ENCODE measurements at places on chromosomes 1 and 21. TPM values are rescaled to one million over a fixed set of nuclear protein-coding genes. Genes with fewer than 3 reads are reported as not detected.
A peak's percentile ranks its signal among the peaks of the same experiment; 100 is the strongest.

DNA sequence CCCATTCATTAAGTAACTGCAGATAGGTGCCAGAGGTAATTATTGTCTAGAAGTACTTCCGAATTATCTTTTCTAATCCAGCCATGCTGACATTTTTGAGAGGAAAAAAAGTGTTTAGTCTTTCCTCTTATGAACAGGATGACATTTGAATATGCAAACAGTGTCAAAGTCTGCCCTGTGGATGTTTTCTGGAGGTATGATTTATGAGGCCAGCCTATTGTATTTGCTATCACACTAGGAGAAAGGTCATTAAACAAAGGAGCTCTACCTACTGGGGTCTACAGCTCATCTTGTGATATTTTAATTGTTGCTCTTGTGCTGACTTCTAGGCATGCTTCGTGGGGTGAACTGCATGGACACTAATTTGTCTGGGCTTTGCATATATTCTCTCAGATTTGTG lies 559.7 kb upstream of the CAMK1G start:
- no peak for DNase-seq

Gene GJA8
- not detected for total RNA-seq

- DNase-seq: no peak
Measured at GRCh38 chr1:178371933-178372388, 124.8 kb downstream of the CLEC20A start.

DNA sequence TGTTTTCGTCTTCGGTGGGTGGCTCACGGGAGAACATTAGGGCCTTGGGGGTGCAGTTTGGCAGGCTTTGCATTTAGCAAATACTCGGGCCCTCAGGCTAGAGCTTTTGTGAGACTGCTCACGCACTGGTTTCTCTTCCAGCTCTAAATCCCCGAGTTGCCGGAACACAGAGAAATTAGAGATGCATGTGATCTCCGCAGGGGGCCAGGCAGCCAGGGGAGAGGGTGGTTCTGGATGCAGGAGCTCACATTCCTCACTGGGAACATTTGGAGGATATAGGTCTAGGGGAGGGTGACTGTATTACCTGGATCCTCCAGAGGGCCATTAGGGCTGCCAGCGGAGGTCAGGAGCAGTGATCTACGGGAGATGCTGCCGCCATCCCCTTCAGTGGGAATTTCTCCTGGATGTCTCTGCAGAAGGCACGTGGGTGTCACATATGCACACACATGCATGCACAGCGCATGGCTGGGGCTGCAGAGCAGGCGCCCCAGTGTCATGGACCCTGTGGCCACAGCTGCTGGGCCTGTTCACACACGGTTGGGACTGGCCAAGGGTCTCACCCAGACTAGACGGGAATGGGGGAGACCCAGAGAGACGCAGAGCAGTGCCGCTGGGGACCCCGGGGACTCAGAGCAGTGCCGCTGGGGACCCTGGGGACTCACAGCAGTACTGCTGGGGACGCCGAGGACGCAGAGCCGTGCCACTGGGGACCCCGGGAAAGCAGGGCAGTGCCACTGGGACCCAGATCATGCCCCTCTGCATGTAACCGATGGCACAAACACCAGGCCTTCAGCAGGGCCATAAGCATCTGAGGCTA lies 258.7 kb downstream of the CAMTA1 start:
- DNase-seq: no peak

GRCh38 chr1:154219541-154219940 lies 1.2 kb upstream of the UBAP2L start:
- DNase-seq: peak; percentile 31

Gene CASQ2
- 0.22 TPM for total RNA-seq

Gene AGO3
- total RNA-seq: 16.7 TPM

Gene VHLL
- not detected for total RNA-seq

- DNase-seq: peak; percentile 44
Measured at GRCh38 chr1:23980728-23981070, 572 bp upstream of the SRSF10 start.

GRCh38 chr1:4734219-4734618 lies 79.8 kb downstream of the AJAP1 start:
- no peak for DNase-seq

DNA sequence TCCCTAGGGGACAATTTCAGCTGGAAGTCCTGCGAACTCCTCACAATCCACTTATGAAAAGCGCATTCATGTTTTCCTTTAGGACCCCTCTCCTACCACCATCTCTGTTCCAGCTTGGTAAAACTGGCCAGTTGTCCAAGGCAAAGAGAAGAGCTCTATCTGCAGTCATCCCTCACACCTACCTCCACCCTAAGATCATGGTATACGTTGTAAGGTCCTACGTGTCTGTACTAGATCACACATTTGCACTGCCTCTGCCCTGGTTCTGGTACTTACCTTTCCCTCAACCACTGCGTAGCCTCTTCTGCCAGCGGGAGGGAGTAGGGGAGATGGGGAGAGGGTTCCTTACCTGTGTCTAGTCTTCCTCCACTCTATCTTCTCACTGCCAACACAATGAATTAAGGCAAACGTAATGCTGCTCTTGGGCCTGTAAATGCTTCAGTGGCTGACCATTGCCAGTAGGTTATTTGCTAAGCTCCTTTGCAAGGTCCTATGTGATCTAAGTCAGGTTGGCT lies 739 bp upstream of the NUP133 start:
- no peak for DNase-seq

DNA sequence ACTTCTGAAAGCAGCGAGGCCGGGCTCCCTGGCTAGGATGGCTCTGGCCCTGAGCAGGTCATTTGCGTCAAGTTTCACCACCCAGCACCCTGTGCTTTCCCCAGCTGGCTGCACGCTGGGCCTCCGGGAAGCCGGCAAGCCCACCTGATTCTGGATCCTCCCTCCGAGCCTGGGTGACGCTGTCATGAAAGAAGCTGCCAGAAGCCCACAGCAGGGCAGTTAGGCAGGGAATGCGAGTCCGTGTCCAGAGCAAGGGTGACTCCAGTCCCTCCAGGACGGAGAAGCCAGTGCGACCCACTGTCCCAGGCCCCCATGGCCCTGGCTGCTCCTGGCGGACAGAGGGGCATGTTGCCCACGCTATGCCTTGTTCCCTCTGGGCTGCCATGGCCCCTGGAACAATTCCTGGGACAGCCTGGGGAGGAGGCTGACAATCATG lies 44.4 kb upstream of the PCBP3 start:
- no peak for DNase-seq

DNA sequence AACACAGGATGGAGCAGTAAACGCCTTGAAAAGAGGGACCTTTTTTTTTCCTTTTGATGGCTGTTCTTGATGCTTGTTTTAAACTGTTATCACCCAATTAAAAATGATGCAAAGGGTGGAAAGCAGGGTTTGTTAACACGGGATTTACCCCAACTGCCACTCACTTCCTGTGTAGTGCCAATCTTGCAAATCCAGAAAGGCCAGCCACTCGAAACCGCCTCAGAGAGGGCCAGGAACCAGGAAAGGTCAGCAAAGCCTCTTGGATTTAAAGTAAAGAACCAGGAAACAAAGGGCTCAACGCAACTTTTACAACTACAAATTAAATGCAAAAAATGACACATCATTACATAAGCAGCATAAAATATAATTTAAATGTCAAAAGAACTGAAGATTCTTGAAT lies 347.4 kb downstream of the PDE4B start:
- peak; percentile 72 for DNase-seq

Gene TMEM61
- 13.4 TPM for total RNA-seq

Gene AQP10
- total RNA-seq: 0.27 TPM

Gene ERO1B
- total RNA-seq: 2.7 TPM

- peak; percentile 58 for DNase-seq
Measured at GRCh38 chr1:93979718-93980319, 70.6 kb upstream of the GCLM start.

- no peak for DNase-seq
Measured at GRCh38 chr1:206814716-206815341, 42.5 kb upstream of the IL10 start.

DNA sequence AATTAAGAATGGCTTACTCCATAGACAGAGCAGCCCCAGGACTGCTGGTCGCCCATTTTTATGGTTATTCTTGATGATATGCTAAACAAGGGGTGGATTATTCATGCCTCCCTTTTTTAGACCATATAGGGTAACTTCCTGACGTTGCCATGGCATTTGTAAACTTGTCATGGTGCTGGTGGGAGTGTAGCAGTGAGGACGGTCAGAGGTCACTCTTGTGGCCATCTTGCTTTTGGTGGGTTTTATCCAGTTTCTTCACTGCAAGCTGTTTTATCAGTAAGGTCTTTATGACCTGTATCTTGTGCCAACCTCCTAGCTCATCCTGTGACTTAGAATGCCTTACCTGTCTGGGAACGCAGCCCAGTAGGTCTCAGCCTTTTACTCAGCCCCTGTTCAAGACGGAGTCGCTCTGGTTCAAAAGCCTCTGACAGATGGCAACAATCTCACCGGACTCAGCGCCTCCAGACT lies 5.2 kb upstream of the AGPAT3 start:
- no peak for DNase-seq

DNA sequence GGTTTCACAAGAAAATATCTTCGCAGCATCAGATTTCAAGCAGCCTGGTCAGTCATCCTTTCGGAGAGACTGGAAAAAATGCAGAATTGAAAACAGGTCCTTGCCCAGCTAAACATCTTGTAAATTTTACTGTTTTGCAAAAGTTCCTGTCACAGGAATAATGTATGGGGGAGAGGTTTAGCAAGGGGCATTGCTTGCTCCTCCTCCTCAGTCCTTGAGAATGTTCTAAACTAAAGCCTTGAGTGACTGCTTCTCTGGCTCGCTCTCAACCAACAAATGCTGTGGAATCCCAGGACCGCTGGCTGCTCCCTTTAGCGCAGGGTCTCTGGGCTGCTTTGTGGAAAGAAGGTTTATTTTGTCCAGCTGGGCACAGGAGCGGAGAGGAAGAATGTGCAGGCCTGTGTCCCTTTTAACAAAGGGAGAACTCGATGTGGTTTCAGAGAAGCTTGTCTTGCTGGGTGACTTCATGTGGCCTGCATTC lies 33.6 kb upstream of the FHAD1 start:
- DNase-seq: no peak

- DNase-seq: no peak
Measured at GRCh38 chr1:81827942-81828341, 27.2 kb downstream of the ADGRL2 start.

DNA sequence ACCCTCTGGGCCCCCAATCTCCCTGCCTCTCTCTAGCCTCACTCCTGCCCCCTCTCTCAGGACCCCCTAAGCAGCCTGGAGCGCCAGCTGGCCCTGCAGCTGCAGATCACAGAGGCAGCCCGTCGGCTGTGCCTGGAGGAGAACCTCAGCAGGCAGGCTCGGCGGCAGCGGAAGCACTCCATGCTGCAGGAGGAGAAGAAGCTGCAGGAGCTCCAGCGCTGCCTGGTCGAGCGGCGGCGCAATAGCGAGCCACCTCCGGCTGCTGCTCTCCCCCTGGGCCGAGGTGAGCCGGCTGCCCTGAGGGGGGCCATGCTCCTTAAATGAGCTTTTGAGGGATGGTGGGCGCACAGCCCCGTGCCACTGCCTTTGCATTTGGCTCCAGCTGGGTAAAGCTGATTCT lies 6.2 kb downstream of the INAVA start:
- no peak for DNase-seq

DNA sequence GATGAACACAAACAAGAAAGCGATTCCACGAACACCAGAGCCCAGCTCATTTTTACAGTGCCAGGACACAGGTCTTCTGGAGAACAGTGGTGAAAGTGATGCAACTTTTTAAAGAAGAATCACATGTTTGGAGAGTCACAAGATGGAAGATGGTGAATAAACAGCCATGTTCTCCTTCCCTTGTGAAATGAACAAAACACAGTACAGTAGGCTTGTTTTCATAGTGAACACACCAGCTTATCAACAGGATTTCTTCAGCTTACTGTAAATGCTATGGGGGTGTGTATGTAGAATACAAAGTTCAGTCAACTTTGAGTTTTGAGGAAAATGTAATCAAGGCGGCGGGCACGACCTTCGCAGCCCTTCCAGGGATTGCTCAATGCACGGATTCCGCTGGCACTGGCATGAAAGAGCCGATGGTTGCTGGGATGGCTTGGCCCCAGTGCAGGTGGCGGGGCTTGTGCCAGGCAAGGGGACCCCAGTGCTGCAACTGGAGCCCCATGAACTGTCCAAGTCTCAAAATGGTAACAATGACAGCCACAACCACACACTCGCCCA lies 9.7 kb downstream of the TMPRSS3 start:
- peak; percentile 71 for DNase-seq

GRCh38 chr1:154148807-154149206 lies 6.1 kb downstream of the NUP210L start:
- DNase-seq: no peak

DNA sequence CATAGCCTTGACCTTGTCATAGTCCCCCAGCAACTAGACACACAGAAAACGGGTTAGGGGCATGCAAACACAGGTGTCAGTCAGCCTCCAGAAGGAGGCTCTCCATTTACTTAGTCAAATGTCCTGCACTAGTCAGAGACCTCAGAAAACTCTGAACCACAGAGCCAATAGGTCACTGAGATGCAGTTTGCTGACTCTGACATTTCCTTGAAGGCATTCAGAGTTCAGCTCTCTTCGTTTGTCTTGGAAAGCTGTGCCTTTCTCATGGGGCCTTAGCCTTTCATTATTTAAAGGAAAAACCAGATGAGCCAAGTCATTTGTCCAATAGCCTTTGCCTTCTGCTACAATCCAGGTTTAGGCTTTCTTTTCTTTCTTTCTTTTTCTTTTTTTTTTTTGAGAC lies 3.5 kb downstream of the OLFML2B start:
- DNase-seq: no peak

GRCh38 chr1:101920577-101920976 lies 76.1 kb downstream of the OLFM3 start:
- no peak for DNase-seq

DNA sequence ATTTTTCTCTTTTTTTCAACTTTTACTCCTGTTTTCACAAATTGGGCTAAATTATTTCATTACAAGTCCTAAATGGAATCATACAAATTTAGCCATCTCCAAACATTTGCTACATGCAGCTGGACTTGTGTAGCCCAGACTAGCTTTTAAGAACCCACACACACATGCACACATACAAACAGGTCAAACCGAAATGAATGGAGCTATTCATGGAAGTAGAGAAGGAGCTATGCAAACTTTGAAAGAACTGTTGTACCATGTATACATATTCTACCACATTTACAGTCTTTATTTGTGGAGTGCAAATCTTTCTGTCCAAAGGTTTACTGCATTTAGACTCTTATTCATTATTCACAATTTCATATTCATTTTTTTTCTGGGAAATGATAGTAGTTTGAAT lies 189.1 kb upstream of the RNPC3 start:
- no peak for DNase-seq

Gene SNX7
- total RNA-seq: 48.5 TPM

DNA sequence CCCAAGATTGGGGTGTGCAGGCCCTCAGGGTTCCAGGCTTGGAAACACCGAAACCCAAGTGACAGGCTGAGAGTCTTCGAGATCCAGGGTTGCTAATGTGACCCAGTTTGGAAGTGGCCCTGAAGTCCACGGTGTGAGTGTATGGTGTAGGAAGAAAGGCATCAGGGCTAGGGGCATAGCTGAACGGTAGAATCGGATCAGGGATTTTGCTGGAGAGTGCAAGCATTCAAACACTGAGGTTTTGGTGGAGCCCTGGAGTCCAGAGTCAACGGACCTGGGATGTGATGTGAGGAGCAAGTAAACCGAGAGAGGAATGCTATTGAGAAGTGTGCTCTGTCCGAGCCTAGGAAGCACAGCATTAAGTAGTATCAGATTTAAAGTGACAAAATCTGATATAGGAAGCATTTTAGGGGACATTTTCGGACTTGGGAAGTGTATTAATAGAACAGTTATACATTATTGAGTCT lies 958 bp downstream of the NFYC start:
- DNase-seq: no peak

Gene RIPK4
- 10.1 TPM for total RNA-seq

All from colonic mucosa (tissue), 4 donors.